ENCODE measurements at places on chromosomes 11 and 22.
A peak's percentile ranks its signal among the peaks of the same experiment; 100 is the strongest.

DNA sequence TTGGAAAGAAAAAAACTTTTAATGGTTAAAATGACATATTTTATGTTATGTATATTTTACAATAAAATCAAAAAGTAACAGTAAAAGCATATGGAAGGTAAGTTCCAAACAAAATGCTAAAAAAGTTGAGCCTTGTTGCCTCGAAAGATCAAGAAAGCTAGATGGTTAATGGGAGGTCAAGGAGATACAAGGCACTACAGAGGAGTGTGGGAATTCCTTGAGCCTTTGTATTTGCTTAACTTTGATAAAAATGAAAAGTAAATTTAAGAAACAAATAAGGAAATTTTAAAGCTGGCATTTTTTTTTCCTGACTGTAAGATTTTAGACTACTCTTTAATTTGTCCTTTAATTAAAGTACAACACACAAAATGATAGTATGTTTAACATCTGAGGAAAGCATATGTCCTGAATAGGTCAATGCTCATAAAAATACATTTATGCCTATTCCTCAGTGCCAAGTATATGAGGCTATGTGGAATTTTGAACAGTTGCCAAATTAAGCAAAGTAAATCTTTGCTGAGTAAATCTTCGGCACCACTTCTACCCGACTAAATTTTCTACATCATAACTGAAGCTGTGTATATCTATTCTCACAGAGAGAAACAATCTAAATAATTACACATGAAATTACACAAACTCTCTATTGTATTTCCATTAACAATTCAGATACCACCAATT, 108.8 kb downstream of the TTC28 start:
- DNase-seq = no peak

- DNase-seq = no peak
Observed at GRCh38 chr11:86460461-86461385, 86.0 kb downstream of the CCDC81 start.

- no peak for DNase-seq
Observed at GRCh38 chr11:22976146-22976545, 115.9 kb upstream of the CCDC179 start.

GRCh38 chr11:62905296-62905695, 15.9 kb downstream of the CHRM1 start:
- no peak for DNase-seq

DNA sequence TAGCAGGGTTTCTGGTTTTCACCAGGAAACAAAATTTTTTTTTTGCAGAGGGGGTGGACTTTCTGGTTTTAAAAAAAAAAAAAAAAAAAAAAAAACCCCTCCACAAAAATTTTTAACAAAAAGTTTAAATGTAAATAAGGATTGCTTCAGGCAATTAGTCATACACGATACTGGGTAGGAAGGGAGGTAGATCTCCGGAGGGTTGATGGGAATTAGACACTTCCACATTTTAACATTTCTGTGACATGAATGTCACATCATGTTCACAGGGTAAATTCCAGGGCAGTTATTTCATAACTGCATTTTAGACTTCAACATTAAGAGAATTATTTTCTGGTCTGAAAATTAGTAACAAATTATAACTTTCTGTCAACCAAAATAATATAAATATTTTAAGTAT, 15.9 kb downstream of the NUP98 start:
- peak; percentile 38 for DNase-seq

GRCh38 chr22:47218671-47219070, 456.2 kb downstream of the TBC1D22A start:
- DNase-seq = no peak

DNA sequence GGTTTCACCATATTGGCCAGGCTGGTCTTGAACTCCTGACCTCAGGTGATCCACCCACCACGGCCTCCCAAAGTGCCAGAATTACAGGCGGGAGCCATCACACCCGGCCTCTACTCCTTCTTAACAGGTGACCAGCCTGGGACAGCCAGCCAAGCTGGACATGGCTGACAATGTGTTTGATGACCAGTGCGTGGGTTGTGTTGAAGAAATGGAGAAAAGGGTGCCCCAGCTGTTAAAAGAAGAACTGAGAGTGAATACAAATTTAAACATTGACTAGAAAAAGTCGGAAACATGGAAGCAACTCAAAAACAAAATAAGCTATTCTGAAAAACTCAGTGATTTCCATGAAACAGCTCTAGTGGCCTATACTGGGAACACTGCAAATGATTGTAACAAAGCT, 86.5 kb upstream of the CLPB start:
- DNase-seq = no peak

- DNase-seq = no peak
Observed at GRCh38 chr11:73760135-73760678, 667 bp downstream of the RAB6A start.

- no peak for DNase-seq
Observed at GRCh38 chr11:36948460-36949127, 350.6 kb upstream of the RAG2 start.

- no peak for DNase-seq
Observed at GRCh38 chr22:20036535-20037392, 15.9 kb downstream of the TANGO2 start.

DNA sequence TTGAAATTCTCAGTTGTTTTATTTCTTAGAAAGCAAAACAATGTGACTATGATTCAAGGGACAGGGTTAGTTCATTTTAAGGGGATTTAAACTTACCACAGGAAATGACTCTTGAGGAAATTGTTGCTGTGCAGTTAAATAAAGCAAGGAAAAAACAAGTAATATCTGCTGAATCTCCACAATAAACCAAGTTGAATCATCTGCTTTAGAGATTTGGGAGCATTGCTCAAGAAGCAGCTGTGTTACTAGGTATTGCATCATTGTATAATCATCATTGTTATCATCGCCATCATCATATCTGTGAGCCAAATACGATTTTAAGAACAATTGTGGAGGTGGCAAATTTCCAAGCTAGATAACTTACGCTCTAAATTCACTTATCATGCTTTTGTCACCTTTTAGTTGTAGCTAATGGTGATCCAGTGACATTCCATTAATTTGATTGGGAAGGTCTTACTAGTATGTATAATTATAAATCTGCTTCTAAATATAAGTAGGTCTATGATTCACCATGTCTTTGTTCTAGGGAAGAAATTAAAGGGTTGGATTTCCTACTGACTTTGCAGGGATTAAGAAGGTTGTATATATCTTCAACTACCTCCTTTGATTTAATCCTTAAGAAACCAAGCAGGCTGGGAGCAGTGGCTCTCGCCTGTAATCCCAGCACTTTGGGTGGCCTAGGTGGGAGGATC, 19.9 kb downstream of the MMP10 start:
- DNase-seq = peak; percentile 17

GRCh38 chr11:10594407-10594806, 25.9 kb upstream of the LYVE1 start:
- DNase-seq = no peak

DNA sequence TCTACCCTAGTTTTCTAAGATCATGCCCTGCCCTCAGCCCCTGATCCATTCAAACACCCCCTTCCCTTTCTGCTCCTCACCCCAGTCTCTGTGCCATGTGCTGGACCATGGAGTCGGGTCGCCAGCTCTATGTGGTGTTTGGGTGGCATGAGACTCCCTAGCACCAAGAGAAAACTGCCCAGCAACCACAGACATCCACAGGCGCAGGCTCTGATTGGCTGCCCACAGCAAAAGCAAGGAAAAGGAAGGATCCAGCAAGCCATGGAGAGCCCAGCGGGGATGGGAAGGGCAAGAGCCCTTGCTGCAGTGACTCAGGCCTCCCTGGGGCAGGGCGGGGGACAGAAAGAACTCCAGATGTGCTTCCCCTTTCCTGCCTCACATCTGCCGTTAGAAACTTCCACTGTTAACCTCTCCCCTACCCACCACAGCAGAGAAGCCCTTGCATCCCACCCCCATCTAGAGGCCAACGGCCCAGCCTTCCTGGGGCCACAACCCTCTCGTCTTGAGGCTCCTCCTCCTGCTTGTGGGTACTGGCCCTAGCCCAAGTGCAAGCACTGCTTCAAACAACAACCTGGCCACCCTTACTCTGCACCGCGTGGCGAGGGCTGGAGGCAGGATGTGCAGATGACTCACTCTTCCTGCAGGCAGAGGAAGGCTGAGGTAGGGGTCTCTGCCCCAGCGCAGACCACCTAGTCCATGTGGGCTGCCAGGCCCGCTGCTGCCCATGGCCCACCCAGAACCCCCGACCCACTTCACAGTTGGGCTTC, 9.7 kb upstream of the AHNAK start:
- peak; percentile 72 for DNase-seq

GRCh38 chr11:32884770-32885384, 7.7 kb upstream of the QSER1 start:
- DNase-seq = no peak

GRCh38 chr11:31246451-31247165, 122.9 kb downstream of the DCDC1 start:
- DNase-seq = no peak

GRCh38 chr11:19826606-19827005, 114.0 kb downstream of the NAV2 start:
- no peak for DNase-seq

DNA sequence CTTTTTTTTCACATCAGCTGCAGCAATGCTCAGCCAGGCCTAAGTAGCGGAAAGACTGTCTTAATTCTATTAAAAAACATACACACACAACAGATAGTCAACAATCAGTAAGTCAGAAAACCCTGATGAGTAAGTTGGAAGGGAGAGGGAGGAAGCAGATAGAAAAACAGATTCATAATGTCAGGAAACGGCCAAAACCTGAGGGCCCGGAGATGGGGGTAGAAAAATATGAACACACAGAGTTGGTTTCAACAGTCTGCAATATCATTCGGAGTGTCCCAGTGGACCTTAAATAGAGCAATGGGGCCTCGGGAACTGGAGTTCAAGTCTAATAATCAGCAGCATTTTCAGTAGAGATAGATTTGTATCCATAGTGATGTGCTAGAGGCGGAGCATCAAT, 14.8 kb downstream of the LRRC55 start:
- DNase-seq = no peak

- no peak for DNase-seq
Observed at GRCh38 chr22:50436841-50437341, 37.9 kb downstream of the SBF1 start.

DNA sequence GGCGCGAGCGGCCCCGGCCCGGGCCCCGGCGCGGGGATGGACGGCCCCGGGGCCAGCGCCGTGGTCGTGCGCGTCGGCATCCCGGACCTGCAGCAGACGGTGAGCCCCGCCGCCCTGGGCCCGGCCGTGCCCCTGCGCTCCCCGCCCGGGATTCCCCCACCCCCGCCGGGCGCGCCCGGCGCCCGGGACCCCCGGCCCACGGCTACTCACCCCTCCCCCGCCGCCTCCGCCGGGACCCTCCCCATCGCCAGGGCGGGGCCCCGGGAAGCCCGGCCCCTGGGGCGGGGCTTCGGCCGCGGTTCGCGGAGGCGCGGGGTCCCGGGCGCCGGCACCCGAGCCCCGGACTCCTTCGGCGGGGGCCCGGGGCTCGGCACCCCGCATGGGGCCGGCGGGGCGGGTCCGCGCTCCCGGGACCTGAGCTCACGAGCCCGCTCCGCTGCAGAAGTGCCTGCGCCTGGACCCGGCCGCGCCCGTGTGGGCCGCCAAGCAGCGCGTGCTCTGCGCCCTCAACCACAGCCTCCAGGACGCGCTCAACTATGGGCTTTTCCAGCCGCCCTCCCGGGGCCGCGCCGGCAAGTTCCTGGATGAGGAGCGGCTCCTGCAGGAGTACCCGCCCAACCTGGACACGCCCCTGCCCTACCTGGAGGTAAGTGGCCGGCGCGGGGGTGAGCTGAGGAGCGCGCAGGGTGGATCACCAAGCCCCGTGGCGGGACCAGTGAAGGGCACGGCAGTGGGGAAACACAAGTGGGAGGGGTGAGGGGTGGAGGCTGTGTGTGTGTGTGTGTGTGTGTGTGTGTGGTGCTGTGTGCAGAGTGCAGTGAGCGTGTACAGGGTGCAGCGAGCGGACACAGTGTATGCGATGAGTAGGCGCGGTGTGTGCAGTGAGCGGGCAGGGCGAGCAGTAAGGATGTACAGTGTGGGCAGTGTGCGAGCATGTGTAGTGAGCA, 2.3 kb downstream of the SHANK3 start:
- no peak for DNase-seq

GRCh38 chr22:29257751-29258181, 10.0 kb downstream of the RHBDD3 start:
- DNase-seq = no peak

- DNase-seq = no peak
Observed at GRCh38 chr22:21964918-21965484, 12.4 kb upstream of the PPM1F start.

GRCh38 chr11:16982256-16982671, 31.9 kb downstream of the PLEKHA7 start:
- DNase-seq = no peak

DNA sequence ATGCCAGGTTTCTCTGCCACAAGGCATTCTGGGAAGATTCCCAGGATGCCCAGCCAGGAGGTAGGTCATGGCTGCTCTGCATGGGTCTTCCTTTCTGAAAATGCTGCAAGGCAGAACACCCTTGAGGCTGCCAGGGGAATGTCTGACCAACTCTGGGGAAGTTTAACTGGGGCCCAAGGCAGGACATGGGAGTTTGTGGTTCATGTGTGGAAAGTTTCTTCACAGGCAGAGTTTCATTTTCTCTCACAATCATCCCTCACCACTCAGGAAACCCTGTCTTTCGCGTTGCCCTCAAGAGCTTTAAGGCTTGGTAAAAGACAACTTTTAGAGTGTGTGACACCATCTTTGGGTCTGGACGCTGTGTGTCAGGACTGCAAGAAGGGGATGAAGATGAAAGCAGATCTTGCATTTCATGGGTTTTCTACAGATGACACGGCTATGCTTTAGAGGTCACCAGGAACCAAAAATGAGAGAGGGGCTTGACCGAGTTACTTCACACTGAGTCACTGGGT, 133.5 kb downstream of the CD44 start:
- DNase-seq = peak; percentile 46

DNA sequence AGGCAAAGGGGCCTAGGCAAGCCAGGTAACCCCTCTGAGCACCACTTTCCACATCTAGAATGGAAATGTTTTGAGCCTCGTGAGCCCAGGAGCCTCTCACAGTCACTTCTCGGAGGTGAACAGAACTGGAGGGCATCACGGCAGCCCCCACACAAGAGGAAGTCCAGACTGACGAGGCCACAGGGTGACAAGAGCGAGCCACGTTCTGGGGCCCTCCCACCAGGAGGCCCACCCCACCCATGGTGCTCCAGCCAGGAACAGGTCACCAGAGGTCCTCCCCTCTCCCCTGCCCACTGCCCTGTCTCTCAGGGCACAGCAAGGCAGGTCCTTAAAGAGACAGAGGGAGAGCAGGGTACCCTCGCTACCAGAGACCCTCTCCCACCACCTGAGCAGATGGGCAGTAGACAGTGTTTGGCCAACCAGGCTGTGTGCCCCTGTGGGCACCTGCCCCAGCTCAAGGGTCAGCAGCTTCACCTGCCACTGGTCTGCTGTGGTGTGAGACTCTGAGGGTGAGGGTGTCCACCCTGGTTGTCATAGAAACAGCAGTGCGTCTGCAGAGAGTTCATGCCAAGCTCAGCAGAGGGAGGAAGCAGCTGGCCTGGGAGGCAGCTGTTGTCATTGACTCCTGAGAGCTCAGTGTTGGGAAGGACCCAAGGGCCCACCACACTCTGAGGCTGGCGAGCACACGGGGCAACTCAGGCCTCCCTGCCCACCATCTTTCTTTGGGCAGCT, 31.4 kb downstream of the RSPH14 start:
- no peak for DNase-seq
